GM12891 (cell line): ENCODE measurements at places on chromosomes 5 and 9.

- no peak for DNase-seq
Observed at GRCh38 chr9:69370430-69370829, 45.4 kb downstream of the ENTREP1 start.

DNA sequence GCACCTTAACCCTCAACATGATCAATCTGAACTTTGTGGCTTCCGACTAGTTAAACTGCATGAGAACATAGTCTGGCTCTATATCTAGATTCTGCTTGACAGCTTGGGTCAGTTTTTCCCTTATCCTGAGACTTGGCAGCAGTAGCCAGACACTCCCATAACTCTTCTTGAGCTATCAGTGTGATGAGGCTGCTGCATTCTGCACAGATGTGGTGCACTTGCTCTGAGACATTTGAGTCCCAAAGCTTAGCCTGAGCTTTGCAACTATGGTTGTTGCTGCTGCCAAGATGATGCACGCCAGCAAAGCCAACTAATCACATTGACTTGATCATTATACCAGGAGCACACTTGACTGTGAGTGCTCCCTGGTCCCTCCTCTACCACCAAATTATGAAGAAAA, 36.2 kb downstream of the MOCS2 start:
- DNase-seq, result no peak

- DNase-seq, result peak; percentile 42
Observed at GRCh38 chr9:127004946-127005769, 90.6 kb downstream of the RALGPS1 start.

- no peak for DNase-seq
Observed at GRCh38 chr9:129777769-129778130, 24.9 kb upstream of the PTGES start.

DNA sequence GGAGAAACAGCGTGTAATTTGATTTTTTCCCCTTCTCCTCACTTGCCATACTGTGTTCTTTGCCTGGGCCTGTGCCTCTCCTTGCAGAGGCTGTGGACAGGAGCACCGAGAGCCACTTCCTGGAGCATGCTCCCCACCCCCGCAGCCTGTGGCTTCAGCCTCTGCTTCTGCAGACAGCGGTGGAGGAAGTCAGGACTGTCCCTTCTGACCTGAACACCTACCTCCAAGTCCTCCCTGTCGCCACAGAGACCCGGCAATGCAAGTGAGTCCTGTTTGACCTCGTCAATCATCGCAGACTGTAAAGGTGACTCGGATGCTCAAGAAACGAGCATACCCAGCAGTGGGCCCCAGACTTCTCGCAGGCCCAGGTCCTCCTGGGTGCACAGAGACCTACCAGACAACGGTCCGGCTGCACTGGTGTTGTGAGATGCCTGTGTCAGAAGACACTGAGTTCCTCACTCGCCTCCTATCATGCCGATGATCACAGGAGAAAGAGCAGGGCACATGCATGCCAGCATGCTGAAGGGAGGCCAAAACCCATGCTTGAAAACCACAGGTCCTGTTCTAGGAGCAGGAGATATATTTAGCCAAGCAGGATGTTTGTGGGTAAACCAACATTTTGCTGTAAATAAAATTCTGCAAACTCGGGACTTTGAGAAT, 198.8 kb downstream of the AUH start:
- DNase-seq, result peak; percentile 48

DNA sequence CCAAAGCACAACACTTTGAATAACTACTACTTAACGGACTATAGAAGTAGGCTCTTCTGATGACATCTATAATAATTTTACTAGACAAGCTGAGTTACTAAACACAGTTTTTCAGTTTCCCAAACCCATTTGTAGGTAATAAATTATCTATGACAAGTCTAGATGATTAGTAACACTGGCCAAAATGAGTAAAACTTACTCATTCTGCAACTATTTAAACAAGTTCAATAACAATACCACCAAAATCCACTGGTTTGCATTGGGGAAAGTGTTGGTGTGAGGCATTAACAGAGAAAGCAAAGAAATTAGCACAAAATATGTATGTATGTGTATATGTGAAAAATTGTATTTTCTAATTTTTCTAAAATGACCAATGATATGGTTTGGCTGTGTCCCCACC, 119.3 kb downstream of the NR2F1-AS1 start:
- DNase-seq, result no peak

GRCh38 chr5:88193896-88194295, 74.7 kb downstream of the TMEM161B start:
- DNase-seq, result no peak

DNA sequence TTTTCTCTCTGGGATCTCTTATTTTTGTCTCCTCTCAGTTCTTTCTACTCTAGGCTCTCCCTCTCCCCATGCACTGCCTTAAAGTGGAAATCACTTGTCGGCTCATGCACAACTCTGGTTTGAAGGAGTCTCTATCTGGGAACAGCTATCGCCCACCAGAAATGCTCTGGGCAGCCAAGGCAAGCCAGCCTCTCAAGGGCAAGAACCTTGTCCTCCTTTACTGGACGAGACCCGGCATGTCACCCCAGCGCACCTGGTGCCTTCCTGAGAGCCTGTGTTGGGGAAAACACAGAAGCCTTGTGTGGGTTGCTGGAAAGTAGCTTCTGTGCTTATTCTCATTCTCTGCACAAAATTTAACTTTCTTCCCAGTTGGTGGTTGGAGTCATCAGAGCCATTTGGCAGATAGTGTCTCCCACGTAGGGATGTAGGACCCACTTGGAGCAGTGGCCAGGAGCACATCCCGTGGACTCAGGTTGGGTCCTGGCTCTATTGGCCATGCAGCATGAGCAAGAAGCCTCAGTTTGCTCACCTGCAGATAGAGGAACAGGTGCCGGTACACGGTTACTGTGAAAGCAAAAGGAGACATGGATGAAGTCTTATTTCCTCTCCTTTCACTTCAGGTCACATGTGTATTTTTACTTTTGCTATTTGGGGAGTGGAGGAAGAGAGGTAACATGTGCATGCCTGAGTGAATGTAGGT, 165.3 kb downstream of the IRX2 start:
- no peak for DNase-seq

- DNase-seq, result no peak
Observed at GRCh38 chr9:133506653-133507038, 18.1 kb downstream of the MYMK start.

DNA sequence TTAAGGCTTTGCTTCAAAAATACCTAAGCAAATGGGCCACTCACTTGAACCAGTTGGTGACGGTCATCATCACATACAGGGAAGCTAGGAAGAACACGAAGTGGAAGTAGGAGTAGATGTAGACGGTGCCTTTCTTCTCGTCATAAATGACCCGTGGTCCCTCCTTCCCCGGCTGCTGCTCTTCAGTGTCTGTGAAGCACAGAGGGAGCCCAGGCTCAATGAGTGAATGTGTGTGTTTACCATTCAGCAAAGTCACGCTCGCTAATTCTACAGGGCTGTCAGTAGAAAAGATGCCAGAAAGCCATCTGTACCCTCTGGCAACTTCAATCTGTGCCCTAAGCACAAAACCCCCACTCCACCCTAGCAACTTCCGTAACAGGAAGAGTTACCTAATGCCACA, 109.8 kb downstream of the SERINC5 start:
- no peak for DNase-seq

DNA sequence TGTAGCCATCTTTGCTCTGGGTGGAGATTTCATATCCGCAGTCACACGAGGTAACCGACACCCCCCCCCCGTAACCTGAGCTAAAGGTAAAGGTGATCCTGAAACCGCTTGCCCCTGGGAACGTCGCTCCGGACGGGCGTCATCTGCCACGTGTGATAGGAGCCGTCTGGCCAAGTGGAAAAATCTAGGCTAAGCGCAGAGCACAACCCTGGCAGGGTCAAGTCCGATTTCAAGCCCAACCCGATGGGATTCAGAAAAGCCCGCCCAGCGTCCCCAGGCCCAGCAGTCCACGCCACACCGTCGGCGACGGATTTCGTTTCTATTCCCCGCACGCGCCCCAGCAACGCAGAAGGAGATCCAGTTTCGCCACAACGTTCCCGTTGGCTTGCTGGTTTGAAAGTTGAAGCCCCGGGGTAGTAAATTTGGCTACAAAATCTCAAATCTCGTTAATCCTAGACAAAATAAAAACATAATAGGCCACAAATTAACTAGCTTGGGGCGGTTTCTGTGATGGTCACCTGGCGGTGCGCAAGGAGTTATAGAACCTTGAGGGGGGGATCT, 32.4 kb upstream of the NFIB start:
- no peak for DNase-seq
